ENCODE measurements at places on chromosomes 11 and 22.

GRCh38 chr11:115409116-115409670 lies 95.0 kb downstream of the CADM1 start:
- no peak for DNase-seq

- DNase-seq: no peak
Measured at GRCh38 chr11:27913650-27914049, 194.3 kb downstream of the KIF18A start.

GRCh38 chr22:44578110-44578457 lies 80.1 kb upstream of the RTL6 start:
- DNase-seq: no peak

- DNase-seq: no peak
Measured at GRCh38 chr11:112182867-112183266, 7.6 kb downstream of the BCO2 start.

DNA sequence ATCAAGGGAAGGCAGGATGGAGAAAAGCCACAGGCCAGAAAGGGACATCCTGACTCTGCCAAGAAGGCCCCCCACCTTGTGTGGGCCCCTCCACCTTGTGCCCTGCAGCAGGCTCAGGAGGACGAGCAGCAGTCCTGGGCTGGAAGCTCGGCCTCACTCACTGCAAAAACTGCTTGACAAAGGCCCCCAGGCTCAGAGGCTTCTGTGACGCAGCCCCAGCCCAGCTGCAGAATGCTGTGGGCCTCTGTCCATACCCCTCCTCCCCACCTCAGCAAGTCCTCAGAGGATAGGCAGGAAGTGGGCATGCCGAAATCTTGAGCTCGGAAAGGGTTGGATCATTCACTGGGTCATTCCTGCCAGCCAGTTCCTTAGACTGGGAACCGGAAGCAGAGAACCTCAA lies 61.9 kb downstream of the NRXN2 start:
- no peak for DNase-seq

DNA sequence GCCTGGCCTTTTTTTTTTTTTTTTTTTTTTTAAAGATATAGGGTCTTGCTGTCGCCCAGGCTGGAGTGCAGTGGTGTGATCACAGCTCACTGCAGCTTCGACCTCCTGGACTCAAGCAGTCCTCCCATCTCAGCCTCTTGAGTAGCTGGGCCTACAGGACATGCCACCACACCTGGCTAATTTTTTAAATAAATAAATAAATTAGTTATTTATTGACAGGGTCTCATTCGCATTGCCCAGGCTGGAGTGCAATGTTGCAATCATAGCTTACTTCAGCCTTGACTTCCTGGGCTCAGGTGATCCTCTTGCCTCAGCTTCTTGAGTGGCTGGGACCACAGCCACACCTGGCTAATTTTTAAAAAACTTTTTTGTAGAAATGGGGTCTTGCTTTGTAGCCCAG lies 10.5 kb downstream of the AP2A2 start:
- no peak for DNase-seq

- DNase-seq: no peak
Measured at GRCh38 chr11:86164106-86164505, 80.4 kb upstream of the EED start.

- DNase-seq: no peak
Measured at GRCh38 chr11:2086239-2087040, 52.7 kb downstream of the IGF2 start.

GRCh38 chr11:93034031-93034722 lies 64.7 kb downstream of the MTNR1B start:
- no peak for DNase-seq
